ENCODE measurements at places on chromosomes 16 and 17.

DNA sequence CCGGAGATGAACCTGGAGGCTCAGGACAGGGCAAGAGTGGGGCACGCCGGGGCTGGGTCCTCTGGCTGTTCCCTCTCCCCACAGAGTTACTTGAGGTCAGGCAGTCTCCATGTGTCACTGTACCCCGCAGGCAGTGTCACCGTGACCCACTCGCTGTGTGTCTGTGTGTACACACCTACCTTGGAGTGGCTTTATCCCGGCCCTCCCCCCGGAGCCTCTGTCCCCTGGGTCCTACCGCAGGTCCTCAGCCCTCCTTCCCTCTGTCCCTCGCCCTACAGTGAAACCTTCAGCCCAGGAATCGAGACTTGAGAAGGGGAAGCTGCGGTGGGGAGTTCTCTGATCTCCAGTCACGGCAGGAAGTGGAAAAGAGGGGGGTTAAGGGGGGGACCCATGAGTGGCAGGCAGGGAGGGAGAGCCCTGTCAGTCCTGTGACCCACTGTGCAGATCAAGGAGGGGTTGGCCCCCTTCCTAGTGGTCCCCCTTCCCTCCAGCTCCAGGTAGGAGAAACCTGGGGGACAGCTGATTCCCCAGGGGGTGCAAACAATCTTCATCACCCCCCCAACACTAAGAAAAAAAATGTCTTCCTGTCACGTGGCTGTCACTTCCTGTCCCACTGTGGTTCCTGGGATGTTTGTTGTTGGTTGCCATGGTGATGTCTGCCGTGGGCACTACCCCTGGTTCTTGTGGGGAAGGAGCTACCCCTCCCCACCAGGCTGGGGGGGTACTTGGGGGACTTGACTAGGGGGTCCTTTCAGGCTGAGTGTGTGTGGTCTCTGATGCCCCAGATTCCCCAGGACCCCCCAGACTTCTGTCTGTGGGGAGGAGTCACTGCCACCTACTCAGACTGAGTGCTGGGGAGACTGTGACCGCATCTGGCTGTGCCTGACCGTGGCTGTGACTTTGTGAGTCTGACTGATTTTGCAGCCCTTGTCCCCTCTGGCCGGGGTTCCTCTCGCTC is 13.7 kb downstream of the RARA start:
- no peak for DNase-seq

- DNase-seq = no peak
Observed at GRCh38 chr17:69508814-69509213, 94.3 kb downstream of the MAP2K6 start.

GRCh38 chr17:37100231-37100630 is 151.5 kb downstream of the AATF start:
- no peak for DNase-seq

- no peak for DNase-seq
Observed at GRCh38 chr17:83128306-83129240, 49.2 kb downstream of the METRNL start.

GRCh38 chr16:26672206-26672605 is 394.5 kb upstream of the C16orf82 start:
- DNase-seq = peak; percentile 31

- DNase-seq = no peak
Observed at GRCh38 chr17:2963332-2964027, 99.9 kb downstream of the OR1D5 start.

GRCh38 chr17:72954579-72954978 is 137.9 kb downstream of the SLC39A11 start:
- no peak for DNase-seq

GRCh38 chr17:73974536-73974935 is 228.9 kb upstream of the RPL38 start:
- no peak for DNase-seq

DNA sequence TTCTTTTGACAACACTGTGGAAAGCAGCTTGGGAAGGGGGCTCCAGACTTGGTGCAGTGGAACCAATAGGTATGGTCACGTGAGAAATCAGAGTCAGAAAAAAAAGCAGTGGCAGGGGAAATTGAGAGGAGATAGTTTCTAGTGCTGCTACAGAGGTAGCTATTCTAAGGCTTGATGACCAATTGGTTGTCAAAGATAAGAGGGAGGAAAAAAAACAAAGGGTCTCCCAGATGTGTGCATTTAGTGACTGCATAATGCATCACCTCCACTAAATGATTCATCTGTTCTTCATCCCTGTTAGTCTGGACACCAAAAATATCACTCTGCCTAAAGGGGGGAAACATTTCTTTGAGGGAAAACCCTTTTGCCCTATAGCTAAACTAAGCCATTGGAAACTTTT is 56.5 kb downstream of the PIGL start:
- no peak for DNase-seq

GRCh38 chr17:43988301-43988700 is 16.1 kb upstream of the NAGS start:
- DNase-seq = no peak

- no peak for DNase-seq
Observed at GRCh38 chr17:55816532-55817396, 65.9 kb downstream of the PCTP start.

DNA sequence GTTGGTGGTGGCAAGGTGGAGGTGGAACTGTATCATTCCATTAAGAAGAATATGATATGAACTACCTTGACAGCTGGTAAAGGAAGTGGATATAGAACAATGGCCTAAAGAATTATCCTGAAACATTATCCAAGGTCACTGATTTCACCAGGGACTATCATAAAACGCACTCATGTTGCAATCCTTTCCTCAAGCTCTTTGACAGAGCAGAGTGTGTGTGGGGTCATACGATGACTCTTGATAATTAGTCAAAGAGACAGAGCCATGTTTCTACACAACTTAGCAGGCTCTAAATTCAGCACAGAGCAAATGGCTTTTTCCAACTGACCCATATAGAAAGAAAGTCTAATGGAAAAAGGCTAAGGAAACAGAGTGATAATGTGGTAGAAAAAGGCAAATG is 126.4 kb upstream of the ANKFN1 start:
- no peak for DNase-seq

DNA sequence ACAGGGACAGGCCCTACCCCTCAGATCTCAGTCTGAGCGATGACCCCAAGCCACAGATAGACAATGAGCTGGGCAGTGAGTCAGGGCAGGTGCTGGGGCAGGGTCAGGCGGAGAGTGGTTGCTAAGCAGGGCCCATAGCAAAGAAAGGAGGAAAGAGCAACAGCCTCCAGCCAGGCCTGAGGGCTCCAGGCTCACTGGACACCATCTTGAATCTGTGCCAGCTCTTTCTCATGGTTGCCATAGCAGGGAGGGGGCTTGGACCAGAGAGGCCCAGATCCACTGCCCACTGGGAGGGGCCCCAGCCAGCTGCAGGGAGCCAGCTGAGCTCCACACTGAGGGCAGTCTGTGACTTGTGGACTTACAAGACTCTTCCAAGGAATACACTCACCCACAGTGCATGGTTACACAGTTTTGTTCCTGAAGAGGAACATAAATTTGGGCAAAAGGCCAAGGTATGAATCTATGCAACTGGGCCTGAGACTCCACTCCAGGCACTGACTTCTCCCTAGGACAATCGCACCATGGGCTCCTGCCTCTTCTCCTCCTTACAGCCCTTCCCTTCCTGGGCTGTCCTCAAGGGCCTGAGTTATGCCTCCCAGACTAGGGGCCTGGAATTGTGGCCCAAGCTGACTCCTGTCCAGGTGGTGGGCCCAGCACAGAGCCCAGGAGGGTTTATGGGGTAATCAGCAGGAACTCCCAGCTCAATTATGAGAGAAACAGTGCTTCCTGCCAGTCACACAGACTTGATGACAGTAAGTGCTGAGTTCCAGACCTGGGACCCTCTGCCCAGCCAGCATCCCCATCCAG is 59.9 kb downstream of the BEAN1 start:
- no peak for DNase-seq

DNA sequence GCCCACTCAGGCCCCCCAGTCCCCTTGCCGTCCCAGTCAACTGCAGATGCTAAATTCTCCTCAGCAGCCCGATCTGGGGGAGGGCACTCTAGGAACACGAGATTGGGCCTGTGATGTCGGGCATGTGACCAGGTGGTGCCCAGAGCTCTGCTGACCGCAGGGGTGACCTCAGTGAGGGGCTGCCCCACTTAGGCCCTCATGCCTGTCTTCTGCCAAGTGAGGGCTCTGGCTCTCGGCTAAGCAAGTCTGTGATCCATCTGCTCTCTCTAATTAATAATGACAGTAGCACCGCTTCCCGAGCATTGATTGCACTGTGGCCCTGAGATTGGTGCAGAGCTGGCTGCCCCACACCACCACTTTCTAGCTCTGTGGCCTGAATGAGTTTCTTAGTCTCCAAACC is 138.8 kb downstream of the MRM1 start:
- DNase-seq = no peak

GRCh38 chr16:6068063-6068462 is 970.5 kb upstream of the EEF2KMT start:
- no peak for DNase-seq

Data from NCI-H2107 (cell line).